ENCODE measurements at places on chromosomes 4 and X.
A peak's percentile ranks its signal among the peaks of the same experiment; 100 is the strongest.

GRCh38 chr4:3658530-3658913 lies 107.7 kb upstream of the ADRA2C start:
- DNase-seq, result no peak

DNA sequence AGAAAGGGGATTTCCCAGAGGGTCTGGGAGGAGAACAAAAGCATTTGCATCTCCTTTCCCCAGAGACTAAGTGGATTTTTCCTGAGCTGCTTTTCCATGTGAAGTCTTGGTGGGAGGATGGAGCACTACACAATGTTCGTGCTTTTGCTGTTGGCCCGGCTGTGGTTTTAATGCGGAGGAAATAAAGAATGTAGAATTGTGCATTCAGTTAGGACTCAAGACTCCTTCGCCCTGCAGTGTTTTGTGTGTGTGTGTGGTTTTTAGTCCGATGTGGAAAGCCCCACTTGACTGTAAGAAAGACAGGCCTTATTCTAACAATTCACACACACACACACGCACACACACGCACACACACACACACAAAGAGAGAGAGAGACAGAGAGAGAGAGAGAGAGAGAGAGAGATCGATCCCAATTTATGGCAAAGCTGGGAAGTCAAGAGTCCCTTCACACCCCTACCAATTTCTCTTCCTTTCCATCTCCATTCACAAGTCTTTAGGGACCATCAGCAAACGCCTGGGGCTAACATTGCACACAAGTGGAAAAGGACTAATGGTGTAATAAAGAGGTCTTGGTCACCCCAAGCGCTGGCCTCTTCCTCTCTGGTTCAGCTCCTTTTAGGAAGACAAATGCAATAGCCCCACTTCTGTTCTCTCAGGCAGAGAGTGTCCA lies 44.2 kb downstream of the CLDN34 start:
- no peak for DNase-seq

GRCh38 chrX:43525901-43526610 lies 130.0 kb upstream of the MAOA start:
- DNase-seq, result peak; percentile 55

- DNase-seq, result peak; percentile 11
Measured at GRCh38 chrX:154411981-154412340, 622 bp downstream of the TAFAZZIN start.

- peak; percentile 92 for DNase-seq
Measured at GRCh38 chrX:13013363-13014110, 30.9 kb downstream of the FAM9C start.

Measured in MV-4-11 (cell line).